NCI-H748 treated with DMSO at 0.1 percent for 48 hours (cell line): ENCODE measurements at places on chromosomes 11 and 22.

- peak; percentile 28 for DNase-seq
Measured at GRCh38 chr22:48979482-48979881, 848.2 kb downstream of the BRD1 start.

DNA sequence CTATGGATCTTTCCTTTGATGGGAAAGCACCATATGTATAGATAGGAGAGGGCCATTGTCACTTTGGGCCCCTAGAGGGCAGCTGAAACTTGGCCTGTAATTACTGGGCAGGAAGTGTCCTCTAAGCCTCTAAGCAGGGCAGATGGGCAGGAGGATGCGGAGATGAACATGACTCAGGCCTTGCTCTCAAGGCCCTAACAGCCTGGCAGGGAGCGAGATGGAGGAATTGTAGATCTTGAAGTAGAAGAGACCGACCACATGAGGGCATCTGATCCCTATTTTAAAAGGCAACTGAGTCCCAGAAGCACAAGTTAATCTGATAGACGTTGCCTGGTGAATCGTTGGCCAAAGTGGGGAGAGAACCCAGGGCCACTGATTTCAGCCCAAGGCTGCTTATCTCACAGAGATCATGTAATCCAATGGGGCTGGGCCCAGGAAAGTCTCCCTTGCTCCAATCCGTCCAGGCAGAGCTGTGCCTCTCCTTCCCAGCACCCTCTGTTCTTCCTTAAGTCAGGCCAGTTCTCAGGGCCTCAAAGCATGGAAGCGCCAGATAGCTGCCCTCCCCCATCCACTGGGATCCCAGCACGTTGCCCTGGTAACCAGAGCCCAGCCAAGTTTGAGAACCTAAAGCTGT lies 2.5 kb upstream of the SEPTIN3 start:
- DNase-seq, result no peak

- peak; percentile 35 for DNase-seq
Measured at GRCh38 chr22:38570779-38571364, 889 bp upstream of the DMC1 start.

DNA sequence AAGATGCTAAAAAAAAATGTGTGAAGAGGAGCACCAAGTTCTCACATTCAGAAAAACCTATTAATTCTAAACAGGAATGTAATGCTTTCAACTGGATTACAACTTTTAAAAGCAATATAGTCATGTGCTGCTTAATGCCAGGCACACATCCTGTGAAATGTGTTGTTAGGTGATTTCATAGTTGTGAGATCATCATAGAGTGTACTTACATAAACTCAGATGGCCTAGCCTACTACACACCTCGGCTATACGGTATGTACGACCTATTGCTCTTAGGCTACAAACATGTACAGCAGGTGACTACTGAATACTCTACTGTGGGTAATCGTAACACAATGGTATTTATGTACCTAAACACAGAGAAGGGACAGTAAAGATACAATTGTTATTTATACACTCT lies 142.3 kb downstream of the RBFOX2 start:
- DNase-seq, result no peak

- DNase-seq, result no peak
Measured at GRCh38 chr22:44709881-44710392, 7.9 kb downstream of the PRR5 start.

DNA sequence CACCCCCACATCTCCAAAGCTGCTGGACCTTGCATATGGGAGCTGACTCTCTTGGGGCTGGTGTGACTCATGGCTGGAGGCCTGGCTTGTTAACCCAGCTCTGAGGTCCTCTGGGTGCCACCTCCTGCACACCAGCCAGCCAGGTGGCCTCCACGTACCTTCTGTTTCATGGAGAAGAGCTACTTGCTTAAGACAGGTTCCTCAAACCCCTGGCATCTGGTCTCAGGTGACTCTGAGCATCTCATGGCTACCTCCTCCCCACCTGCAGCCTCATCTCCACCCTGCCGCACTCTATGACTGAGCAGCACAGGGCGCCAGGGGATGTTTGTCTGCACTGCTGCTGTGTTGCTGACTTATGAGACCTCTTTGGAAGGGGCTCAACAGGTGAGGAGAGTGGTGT lies 55.7 kb downstream of the BCR start:
- DNase-seq, result no peak

- no peak for DNase-seq
Measured at GRCh38 chr11:74820763-74821162, 72.1 kb downstream of the RNF169 start.

DNA sequence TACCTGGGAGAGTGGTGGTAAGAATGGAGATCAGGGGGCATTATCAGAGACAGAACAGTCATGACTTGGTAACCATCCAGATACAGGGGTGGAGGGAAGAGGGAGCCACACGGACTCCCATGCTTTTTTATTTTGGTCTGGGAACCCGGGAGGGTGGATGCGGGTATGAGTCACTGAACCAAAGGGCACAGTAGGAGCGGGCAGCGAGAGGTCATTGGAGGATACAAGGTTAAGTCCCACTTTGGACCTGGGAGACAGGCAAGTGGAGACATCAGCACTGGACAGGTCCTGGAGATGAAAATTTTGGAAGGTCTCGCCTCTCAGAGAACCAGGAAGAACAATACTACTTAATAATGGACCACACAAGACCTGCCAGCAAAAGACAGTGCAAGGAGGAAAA lies 6.7 kb downstream of the HDHD5 start:
- no peak for DNase-seq

DNA sequence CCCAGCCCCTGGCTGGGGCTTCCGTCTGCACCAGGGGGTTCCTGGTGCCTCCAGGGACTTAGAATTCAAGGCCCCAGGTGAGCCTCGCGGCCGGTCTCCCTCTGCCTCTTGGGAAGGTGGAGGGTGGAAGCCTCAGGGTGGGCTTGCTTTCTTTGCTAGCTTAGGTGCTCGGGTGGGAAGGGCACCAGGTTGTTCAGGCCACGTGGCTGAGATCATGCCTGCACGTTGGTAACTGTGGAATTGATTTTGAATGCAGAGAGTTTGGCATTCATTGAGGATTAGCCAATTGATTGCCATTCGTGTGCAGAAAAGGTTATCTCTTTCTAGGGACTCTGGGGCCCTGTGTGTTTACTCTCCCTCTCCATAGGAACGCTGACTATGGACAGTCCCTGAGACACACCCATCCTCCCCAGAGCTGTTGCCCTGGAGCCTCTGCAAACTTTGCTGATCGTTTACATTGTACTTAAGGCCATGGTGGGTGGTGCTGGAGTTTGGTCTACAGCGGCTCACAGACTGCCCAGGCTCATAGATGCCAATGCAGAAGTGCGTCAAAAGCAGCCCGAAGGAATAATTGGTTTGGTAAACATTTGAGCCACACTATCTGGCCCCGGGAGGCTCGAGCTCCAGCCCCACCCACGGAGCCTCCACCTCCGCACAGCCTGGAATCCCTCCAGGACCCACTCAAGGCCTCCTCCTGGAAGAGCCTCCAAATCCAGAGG lies 1457.7 kb downstream of the BRD1 start:
- DNase-seq, result peak; percentile 94

DNA sequence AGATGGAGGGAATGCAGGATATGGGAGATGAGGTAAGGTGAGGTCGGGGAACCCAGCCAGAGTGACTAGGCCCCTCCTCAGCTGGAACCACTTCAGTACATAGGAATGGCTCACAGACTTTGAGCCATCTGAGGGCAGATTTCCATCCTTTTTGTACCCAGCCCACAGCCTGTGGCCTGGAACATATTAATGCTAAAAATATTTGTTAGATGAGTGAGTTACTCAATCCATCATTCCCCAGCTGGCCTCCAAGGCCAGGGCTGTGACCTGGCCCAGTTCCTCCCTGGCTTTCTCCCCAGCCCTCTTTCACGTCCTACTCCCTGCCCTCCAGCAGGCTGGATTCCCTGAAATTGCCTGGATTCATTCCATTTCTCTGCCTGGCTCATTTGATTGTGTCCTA lies 57.2 kb upstream of the PRDM11 start:
- DNase-seq, result no peak

DNA sequence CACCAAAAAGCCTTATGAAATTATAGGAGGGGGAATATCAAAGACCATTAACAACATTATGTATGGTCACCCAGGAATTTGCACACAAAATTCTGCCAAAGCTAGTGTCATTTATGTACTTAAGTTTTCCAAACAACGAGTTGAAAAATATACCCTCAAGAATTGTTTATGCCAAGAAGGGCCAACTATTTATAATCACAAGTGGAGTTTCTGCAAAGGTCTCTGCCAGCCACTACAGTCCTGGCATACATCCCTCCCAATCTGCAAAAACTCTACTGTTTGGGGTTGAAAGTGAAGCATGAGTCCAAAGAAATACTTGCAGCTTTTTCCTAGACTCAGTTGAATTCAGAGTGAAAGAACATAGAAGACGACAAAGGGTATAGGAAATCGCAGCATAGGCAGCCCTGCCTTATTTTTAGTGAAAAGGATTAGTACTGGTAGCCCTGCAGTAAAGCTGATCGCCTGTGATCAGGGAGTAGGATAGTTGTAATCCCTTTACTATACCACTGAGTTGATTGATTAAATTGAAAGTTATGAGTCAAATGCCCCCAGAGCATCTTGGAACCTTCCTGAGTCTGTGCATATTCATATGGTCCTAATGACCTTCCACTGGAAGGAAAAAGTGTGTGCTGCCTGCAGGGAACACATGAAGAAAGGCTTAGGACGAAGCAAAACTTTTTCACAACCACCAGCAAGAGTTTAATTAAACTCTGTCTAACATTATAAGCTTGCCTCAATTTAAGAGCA lies 144.0 kb downstream of the SPON1 start:
- DNase-seq, result no peak

DNA sequence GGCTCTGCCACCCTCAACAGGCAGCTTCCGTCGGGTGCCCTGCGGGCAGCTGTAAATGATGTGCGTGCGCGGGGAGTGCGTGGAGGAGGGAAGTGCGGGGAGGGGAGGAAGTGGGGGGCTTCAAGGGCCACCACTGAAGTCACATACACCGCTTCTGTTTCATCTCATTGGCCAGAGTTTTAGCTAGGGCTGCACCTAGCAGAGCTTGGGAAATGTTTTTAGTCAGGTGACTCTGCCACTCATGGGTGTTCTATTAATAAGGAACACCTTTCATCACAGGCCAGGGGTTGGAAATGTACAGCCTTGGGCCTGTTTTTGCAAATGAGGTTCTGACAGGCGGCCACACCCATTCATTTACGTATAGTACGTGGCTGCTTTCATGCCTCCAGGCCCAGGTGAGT lies 14.6 kb downstream of the FAM118A start:
- no peak for DNase-seq

DNA sequence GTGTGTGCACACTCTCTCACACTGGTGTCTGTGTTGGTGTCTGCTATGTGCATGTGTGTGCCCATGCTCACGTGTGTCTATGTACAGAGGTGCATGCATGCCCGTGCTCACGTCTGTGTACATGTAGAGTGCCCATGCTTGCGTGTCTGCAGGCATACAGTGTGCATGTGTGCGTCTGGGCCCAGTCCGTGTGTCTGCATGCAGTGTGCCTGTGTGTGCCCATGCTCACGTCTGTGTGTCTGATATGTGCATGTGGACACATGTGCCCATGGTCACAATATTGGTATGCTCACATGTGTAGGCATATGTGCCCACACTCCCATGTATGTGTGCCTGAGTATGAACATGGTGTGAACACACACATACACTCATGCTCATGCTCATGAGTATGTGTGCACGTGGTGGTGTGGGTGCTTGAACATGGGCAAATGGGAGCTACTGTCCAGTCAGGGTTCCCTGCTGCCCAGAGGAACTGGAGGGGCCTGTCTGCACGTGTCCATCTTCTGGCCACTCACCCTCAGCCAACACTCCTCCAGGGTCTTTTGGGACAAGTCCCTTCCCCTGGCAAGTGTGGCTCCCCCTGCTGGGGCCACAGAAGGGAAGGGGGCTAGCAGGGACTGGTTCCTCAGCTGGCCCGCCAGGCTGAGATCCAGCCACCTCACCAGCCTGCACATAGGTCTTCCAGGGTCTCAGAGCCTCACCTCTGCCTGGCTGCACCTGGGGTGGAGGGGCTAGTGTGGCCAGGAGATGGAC lies 7.3 kb upstream of the TBX1 start:
- no peak for DNase-seq

- DNase-seq, result no peak
Measured at GRCh38 chr11:29293825-29294224, 723.0 kb downstream of the KCNA4 start.

- no peak for DNase-seq
Measured at GRCh38 chr11:128409476-128409875, 177.9 kb downstream of the ETS1 start.

DNA sequence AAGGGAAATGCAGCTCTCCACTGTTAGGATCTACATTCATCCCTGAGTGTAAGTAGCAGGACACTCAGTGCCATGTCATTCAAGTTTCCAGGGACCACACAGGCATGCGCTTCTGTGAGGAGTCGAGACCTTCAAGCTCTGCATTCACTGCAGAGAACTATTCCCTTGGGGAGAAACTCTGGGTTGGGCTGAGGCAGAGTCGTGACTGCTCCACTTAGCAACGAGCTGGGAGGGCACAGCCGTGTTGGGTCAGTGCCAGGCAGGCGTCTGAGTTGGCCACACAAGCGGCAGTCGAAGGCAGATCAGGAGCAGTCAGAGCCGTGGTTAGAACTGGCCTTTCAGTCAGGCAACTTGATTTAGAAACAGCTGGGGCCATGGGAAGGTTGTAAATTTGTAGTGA lies 14.7 kb downstream of the MPEG1 start:
- DNase-seq, result no peak

- no peak for DNase-seq
Measured at GRCh38 chr11:35144136-35144741, 5.3 kb downstream of the CD44 start.

- DNase-seq, result no peak
Measured at GRCh38 chr11:64858467-64859263, 14.2 kb upstream of the CDC42BPG start.

- DNase-seq, result no peak
Measured at GRCh38 chr11:74730571-74731260, 510 bp downstream of the CHRDL2 start.

- DNase-seq, result no peak
Measured at GRCh38 chr11:65781152-65781961, 581 bp upstream of the AP5B1 start.

GRCh38 chr22:24938741-24939341 lies 7.7 kb downstream of the LHFPL7 start:
- DNase-seq, result peak; percentile 14

GRCh38 chr22:43777286-43777685 lies 34.8 kb downstream of the EFCAB6 start:
- no peak for DNase-seq

DNA sequence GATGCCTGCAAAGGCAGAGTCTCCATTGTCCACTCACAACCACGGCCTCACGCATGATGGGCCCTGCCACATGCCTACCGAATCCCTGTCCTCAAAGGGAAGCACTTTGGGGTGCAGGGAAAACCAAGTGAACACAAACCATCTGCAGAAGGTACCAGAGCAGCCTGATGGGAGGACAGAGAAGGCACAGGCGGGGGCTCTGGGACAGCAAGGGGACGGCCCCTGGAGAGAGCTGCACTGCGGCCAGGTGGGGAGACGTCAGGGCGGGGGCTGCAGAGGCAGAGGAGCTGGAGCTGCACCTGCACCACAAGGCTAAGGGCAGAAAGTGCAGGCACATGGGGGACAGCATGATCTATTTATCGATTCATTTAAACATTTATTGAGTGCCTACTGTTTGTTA lies 1056.0 kb downstream of the TBC1D22A start:
- no peak for DNase-seq
